ENCODE measurements at places on chromosomes 11 and 22.

DNA sequence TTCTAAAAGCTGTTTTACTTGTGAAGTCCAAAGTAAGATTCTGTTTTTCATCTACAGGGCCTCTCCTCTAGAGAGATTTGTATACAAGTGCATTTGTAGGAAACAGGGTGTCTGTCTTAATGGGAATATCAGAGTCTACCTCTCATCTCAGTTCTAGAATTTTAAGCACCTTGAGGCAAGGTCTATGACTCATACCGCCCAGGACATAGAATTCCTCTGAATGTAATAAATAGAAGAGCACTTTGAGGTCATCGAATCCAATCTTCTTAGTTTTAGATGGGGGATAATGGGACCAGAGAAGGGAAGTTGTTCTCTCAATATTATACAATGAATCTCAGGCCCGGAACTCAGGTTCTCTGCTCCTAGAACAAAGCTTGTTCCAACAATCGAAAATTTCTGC is 101.8 kb upstream of the TIMP3 start:
- no peak for DNase-seq

DNA sequence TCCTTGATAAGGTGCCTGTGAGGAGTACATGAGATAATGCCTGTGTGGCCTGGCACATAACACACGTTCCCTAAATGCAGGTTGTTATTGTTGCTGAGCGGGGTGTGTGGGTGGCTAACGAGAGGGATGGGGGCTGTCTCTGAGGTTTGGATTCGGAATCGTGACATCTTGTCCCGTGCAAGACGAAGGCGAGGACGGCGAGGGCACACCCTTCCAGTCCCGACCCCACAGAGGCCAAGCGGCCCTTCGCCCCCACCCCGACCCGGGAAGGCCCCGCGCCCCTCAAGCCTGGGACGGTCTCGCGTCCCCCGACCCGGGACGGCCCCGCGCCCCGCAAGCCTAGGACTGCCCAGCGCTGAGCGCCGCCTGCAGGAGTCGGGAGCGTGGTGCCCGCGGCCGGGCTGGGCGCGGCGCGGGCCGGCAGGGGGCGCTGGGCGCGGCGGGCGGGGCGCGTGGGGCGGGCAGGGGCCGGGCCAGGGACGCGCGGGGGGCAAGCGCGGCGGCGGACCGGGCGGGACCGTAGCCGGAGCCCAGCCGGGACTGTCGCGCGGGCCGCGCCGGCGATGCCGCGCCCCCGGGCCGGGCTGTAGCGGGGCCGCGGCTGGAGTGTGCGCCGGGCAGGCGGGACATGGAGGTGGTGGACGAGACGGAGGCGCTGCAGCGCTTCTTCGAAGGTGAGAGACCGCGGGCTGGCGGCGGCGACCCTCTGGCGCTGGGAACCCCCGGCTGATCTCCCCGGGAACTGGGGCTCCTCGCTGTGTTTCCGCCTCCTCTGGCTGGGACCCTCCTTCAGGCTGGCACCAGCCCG is at the start of gene MYRF:
Gene MYRF, plus strand, starts transcription at position 520 of the 808 bp plus-strand sequence. Its CDS starts 109 bp downstream, at position 629.
- peak; percentile 51 for DNase-seq

- DNase-seq = no peak
Observed at GRCh38 chr22:25114369-25115362, 85.0 kb upstream of the CRYBB3 start.

DNA sequence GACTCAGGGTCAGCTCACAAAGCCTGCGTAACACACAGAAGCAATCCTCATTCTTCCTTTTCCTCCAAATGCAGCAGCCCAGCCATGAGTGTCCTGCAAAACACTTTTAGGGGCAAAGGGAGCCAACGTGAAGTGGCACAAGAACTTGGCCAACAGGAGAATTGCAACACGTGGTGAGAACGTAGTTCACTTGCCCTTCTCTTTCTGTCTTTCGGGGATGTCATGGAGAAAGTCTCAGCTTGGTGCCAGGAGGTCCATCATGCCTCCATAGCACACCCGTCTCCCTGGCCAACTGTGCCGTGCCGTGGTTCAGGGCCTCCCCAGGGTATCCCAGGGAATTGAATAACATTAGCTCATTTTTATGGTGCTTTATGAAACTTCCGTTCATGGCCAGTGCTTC is 98.5 kb upstream of the ANO1 start:
- DNase-seq = no peak

- DNase-seq = no peak
Observed at GRCh38 chr11:134543645-134544044, 131.6 kb upstream of the B3GAT1 start.

DNA sequence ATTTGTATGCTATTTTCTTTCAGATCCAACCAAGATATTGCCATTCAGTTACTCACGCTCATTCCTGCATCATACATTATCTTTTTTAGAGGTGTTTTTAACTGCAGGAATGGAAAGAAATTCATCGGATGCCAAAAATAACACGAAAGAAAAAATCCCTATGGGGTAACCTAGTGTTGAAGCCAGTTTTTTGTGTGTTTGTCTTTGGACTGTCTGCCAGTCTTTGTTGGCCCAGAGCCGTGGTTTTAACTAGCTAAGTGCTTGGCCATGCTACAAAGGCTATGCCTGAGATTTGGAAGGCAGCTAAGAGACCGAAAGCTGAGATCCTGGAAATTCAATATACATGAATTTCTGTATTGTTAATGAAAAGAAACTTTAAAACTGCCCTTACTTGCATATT is 309.8 kb upstream of the CNTN5 start:
- DNase-seq = peak; percentile 59

GRCh38 chr22:43118953-43119458 is 8.5 kb downstream of the BIK start:
- DNase-seq = no peak

- no peak for DNase-seq
Observed at GRCh38 chr11:45334836-45335235, 48.7 kb upstream of the SYT13 start.

DNA sequence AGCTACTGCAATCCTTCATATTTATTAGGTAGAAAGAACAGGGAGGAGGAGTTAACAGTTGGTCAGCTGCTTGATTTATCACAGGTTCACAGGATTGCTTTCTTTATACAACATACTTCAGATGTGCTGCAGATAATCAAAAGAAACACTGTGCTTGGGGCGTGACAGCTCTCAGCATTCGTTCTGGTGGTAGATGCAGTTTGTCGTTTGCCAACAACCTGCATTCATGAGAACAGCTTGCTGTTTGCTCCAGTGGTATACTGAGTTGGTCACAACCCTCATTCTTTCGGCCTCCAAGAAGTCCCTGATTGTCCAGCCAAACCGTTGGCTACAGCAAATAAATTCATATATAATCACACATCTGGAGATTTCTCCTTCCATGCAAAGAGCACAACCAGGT is 120.5 kb downstream of the ZNF280B start:
- no peak for DNase-seq

DNA sequence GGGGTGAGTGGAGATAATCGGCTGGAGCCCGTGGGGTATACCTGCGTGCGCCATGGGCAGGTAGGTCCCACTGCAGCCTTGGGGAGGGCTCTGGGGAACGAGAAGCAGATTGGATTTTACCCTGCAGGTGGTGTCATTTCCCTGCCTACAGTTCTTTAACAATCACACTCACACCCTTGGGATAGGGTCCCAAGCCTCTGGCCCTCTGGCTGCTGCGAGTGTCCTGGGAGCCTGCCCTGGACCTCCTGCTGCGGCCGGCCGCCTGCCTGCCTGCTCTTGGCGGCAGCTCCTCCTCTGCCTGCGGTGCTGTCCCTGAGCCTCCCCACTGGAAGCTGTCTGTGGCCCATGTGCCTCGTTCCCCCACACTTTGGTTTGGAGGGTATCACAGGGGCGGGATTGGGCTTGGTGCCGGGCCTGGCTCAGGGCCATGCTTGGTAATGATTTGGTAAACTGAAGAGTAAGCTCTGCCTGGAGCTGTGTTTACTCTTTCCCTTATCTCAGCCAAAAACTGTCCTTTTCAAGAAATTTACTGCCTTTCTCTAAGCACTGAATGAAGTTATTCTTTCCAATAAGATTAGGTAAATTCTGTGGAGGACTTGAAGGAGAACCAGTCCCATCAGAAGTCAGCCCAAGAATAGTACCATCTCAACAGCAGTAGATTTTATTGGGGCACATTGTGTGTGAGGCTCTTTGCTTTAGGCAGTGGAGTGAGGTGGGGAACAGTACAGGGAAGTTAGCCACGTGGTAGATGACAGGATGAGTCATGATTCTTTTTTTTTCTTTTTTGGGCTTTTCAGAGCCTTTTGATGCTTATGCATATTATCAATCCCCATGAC is 53.7 kb downstream of the TBC1D22A start:
- peak; percentile 96 for DNase-seq

GRCh38 chr11:57073128-57073527 is 84.4 kb downstream of the OR5AK2 start:
- DNase-seq = no peak

- no peak for DNase-seq
Observed at GRCh38 chr11:64247729-64248531, 1.2 kb upstream of the PPP1R14B start.

GRCh38 chr22:32897400-32897799 is 95.9 kb downstream of the TIMP3 start:
- no peak for DNase-seq

DNA sequence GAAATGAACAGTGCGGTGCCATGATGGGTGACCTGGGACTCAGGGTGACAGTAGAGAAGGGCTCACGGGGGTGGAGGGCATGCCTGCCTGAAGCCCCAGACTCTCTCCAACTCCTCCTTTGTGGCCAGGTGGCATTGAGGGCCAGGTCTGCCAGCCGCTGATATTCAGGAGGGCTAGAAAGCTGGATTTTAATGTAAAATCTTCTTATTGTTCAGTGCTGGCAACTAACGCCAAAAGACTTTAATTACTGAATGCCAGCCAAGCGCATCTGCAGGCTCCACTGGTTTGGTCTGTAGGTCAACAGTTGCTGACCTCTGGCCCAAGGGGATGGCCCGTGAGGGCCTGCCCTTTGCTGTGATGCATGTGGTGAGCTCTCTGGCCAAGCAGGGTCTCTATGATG is 10.3 kb downstream of the MRGPRG start:
- no peak for DNase-seq
